Myocyte (in vitro differentiated cells): ENCODE measurements at places on chromosomes 5 and 9. TPM values are rescaled to one million over a fixed set of nuclear protein-coding genes. Genes with fewer than 3 reads are reported as not detected.

GRCh38 chr5:16791036-16791705 lies 144.9 kb downstream of the MYO10 start:
- peak; percentile 74 for DNase-seq

GRCh38 chr5:98927989-98928872 lies 576 bp downstream of the CHD1 start:
- DNase-seq = peak; percentile 60

DNA sequence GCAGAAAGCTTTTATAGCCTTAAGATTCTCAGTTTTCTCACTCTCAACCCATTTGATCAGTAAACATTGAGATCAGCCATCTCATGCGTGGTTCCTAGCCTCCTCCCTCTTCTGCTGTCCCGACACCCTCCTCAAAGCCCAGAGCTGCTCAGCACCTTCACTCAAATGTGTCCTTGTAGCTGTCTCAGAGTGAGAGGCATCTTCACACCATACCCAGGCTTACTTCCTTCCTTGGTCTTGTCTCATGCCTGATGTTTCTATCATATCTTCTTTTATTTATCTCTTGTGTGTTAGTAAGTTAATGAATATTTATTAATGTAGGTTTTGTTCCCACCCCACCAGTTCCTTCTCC lies 72.4 kb upstream of the SNX2 start:
- DNase-seq = no peak

The FRMD3 gene
- total RNA-seq = 2.9 and 8.6 TPM in 2 replicates

GRCh38 chr5:158676642-158677469 lies 422.9 kb downstream of the EBF1 start:
- no peak for DNase-seq

DNA sequence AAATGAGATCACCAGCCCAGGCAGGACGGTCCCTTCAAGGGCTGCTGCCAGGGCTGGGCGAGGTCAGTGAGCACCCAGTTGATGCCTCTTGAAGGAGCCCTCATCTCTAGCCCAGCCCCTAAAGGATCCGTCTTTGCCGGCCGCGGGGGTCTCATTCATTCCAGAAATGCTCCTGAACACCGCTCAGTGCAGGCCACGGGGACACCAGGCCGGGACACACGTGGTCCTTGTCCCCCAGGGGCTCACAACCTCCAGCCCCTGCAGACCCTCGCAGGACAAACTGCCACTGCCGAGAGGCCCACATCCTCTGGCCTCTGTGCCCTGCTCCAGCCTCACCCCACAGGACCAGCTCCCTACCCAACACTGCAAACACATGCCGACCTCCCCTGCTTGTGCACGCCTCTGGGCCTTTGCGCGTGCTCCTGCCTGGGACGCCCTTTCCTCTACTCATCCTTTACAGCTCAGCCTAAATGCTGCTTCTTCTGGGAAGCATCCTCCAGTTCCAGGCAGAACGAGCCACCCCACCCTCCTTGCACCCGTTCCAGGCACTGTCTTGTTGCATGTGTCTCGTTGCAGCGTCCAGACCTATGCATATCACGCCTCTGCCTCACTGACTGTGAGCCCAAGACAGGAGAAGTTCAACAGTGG lies 10.3 kb upstream of the LAMC3 start:
- DNase-seq = no peak

DNA sequence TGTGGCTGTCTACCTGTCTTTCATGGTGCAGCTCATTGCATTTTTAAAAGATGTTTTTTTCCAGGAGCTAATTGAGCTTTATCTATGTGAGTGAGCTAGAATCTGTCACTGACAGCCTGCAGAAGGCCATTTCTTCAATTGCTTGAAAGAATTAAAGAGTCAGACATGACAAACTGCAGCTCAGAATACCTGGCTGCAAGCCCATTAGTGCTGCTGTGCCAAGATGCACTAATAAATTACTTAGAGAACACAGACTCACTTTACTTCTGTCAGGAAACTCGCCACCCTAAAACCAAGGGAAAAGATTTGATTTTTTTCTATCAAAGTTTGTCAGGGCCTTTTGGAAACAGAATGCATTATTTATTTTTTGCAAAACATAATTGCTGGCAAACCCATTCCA lies 368.3 kb downstream of the CAAP1 start:
- no peak for DNase-seq

The LTC4S gene
- 0.94 and 1.0 TPM in 2 replicates for total RNA-seq

DNA sequence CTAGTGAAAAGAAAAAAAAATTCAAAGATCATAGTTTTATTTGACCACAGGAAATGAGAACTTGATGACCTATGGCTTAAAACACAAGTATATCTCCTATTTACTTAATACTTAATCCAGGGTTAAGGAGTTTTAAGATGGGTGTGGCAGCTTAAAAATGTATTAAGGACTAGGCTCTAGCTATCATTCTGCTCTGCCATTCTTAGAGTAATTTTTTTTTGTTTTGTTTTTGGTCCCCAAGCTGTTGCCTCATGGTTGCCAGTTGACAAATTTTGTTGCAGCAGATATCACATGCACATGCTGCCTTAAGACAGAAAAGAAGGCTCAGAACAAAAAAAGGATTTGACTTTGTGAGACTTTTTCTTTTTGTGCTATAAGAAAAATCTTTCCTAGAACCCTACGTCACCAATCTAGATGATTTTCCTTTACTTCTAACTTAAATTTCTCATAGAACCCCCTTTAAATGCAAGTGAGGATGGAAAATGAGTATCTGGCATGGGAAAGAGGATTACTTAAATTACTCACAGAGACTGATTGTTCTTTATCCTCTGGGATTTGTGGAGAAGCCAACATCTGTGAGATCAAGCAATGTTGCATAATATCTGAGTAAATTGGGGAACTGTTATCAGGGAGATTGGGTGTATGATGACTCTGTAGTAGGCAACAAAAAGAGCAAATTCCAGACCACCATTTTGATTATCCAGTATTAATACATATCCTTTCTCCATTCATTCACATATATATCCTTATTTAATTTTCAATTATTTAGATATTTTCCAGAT lies 364.7 kb upstream of the CD180 start:
- DNase-seq = peak; percentile 26

GRCh38 chr9:130041648-130042405 lies 1.2 kb downstream of the FNBP1 start:
- peak; percentile 36 for DNase-seq

DNA sequence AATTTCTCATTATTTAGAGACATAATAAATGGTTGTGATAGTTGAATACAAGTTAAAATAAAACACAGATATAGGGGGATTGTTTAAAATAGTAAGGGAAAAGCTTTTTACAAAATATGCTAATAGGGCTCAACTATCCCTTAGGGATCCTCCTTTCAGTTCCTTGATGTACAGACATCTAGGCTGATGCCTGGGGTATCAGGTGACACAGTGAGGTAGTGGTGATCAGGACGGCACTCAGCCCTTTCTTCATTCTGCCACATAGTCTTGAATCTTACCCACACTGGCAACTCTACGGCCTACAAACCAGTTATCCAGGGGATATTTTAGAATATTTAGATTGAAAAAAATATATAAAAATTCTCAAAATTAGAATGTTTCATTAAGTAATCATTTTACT lies 12.5 kb upstream of the SLC35D2 start:
- DNase-seq = no peak

The LVRN gene
- total RNA-seq = 0.88 and 4.0 TPM in 2 replicates

The FYB1 gene
- not detected in 2 replicates for total RNA-seq

The CDC20B gene
- not detected in 2 replicates for total RNA-seq

DNA sequence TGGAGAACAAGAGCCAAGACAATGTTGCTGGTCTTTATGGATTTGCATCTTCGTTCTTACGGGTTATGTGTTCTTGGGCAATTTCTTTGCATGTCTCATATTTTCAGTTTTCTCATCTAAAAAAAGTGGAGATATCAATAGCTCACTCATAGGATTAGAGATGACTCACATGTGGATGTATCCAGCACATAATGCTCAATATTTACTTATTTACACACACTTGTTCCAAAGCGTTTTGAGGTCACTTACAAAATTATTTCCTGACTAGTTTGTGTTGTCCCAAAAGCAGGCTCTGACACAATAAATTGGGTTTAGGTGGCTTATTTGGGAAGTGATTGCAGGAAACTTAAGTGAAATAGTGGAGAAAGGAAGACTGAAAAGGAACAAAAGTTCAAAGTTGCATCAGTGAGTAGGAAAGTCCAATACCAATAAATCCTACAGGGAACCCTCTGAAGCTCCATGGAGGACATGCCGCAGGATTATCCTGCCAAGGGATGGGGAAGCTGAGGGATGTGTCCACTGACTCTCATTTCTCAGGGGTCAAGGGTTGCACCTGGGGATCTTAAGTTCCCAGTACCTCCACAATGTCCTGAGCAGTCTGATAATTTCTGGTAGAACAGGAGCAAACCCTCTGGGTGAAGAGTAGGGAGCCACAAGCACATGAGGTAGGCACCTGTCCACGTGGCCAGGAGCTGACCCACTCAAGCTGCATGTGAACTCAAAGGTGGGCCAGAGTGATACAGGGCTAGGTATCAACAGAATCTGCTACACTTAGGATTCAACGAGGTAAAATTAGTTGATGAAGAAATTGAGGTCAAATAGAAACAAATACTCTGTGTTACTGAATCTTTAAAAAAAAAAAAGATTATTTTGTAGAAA lies 37.4 kb upstream of the SLC44A1 start:
- DNase-seq = no peak

The GABRA1 gene
- total RNA-seq = not detected in 2 replicates

GRCh38 chr9:2210201-2210600 lies 195.1 kb downstream of the SMARCA2 start:
- DNase-seq = no peak

The PCDHGA10 gene
- total RNA-seq = 32.1 and 35.7 TPM in 2 replicates

The PSIP1 gene
- 12.8 and 15.9 TPM in 2 replicates for total RNA-seq

DNA sequence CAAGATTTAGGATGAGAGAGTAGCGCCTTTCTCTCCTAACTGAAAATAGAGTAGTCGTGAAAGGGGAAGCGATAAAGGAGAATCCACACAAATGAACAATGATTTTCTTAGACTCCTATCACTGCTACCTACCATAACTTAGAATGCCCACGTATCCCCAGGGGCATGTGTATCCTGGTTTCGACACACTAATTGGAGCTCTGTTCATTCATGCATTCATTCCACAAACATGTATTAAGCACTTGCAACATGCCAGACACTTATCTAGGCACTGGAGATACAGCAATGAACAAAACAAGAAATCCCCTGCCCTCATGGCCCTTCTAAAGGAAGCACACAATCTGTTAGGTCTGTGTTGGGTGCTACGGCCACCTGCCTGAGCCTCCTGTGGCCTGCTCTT lies 40.0 kb downstream of the ARL15 start:
- DNase-seq = no peak

GRCh38 chr9:12441506-12441905 lies 251.7 kb upstream of the TYRP1 start:
- no peak for DNase-seq

DNA sequence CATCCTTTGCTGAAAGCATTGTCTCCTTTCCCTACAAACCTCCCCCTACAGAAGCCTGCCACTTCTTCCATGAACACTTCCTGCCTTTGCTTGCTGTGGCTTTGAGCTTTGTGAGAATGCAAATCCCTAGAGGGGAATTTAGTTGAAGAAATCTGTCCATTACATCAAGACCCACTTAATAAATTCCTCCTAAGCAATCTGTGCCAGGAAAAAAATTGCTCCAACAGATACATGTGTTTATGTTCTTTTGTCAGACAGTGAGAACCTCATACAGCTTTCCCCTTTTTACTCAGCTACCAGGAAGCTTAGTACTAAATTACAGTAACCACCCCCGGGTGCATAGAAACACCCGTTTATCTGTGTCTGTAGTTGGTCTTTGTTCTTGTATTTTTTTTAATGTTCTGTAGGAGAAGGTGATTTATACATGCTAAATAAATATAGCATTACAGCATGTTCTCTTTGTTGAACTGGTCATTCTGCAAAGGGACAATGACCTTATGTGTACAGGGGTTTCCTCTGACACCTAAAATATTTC lies 43.9 kb downstream of the SH3TC2 start:
- DNase-seq = peak; percentile 43

DNA sequence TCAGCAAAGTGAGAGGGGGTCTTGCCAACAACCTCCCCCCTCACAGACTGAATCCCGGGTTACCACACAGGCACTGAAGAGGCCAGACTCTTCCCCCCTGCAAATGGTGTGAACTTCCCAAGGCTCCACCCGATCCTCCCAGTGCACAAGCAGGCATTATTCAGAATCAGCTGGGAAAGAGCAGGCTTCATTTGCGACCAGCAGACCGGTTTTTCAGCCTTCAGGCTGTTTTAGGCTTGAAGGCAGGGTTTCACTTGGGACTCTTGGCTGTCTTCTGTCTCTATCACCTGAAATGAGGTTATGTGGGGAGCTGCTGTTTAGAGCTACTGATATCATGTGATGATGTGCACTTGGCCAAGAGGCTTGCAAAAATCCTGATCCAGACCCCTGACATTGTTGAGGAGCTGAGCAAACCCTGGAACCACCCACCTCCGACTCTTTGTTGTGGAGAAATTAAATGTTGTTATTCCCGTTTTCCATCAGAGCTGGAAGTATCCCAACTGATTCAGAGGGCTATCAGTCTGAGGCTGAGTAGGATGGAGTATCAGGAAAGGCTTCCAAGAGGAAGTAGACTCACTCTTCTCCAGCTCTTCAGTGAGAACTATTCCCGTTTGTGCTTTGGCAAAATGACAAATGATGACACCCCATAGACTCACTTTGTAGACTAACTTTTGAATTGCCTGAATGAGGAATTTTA lies 63.3 kb upstream of the ZFR start:
- peak; percentile 61 for DNase-seq
